ENCODE measurements at places on chromosomes 5 and 9. TPM values are rescaled to one million over a fixed set of nuclear protein-coding genes. Genes with fewer than 3 reads are reported as not detected.

DNA sequence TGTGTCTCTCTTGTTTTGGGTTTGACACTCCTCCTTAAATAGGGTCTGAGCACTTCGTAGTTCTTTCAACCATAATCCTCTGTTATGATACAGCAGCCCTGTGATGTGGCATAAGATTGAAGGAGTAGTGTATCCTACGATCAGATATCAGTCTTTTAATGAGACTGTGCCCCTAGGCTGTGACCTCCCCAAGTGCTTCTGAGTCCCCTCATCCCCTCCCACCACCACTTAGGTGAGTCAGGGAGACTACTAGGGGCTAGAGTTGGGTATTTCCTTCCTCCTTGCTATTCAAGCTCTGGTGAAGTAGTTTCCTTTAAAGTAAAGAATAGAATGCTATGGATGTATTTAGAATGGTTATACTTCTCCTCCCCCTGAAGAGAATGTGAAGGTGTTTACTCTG lies 637.2 kb upstream of the GRAMD2B start:
- DNase-seq, result no peak

DNA sequence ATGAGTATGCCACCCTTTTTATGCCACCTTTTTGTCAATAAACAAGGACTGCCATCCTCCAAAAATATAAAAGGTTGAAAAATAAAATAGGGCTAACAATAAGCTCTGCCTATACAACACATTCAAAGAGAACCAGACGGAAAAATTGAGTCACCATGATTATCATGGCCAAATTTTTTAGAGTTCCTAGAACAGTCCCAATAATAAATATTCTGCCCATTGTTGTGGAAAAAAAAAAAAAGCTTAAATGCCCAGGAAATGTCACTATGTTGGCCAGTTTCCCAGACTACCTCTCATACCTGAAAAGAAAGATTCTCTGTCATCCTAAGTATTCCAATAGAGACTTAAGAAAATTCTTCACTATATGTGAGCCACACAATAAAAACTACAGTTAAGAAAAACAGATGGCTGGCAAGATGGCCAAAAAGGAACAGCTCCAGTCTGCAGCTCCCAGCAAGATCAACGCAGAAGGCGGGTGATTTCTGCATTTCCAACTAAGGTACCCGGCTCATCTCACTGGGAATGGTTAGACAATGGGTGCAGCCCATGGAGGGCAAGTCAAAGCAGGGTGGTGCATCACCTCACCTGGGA lies 149.0 kb downstream of the TMEM161B start:
- DNase-seq, result no peak

- no peak for DNase-seq
Observed at GRCh38 chr5:158409507-158409906, 550.6 kb upstream of the CLINT1 start.

DNA sequence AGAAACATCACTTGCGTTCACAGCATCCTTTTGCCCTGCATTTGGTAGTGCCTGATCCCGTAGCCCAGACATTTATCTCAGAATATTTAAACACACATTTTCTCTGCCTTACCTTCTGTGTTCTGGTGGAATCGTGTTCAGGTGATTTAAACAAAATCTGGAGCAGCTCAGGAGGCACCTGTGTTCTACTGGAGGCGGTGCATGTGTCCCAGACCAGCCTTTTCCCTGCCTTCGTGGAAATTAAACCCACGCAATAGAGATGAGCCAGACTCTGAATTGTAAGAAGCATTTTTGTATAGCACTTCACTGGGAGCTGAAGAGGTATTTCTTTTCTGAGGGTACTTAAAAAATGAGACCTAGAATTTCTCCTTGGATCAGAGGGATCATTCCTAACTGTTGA lies 212.5 kb downstream of the MAST4 start:
- DNase-seq, result no peak

- DNase-seq, result no peak
Observed at GRCh38 chr5:176816043-176816745, 5.8 kb downstream of the UNC5A start.

DNA sequence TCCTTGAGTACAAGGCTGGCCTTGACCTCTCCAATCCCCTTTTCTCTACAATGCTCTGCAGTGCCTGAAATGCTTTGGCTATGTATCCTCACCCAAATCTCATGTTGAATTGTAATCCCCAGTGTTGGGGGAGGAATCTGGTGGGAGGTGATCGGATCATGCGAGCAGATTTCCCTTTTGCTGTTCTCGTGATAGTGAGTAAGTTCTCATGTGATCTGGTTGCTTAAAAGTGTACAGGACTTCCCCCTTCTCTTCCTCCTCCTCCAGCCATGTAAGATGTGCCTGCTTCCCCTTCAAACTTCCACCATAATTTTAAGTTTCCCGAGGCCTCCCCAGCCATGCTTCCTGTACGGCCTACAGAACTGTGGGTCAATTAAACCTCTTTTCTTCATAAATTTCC lies 28.5 kb upstream of the AKNA start:
- DNase-seq, result no peak

DNA sequence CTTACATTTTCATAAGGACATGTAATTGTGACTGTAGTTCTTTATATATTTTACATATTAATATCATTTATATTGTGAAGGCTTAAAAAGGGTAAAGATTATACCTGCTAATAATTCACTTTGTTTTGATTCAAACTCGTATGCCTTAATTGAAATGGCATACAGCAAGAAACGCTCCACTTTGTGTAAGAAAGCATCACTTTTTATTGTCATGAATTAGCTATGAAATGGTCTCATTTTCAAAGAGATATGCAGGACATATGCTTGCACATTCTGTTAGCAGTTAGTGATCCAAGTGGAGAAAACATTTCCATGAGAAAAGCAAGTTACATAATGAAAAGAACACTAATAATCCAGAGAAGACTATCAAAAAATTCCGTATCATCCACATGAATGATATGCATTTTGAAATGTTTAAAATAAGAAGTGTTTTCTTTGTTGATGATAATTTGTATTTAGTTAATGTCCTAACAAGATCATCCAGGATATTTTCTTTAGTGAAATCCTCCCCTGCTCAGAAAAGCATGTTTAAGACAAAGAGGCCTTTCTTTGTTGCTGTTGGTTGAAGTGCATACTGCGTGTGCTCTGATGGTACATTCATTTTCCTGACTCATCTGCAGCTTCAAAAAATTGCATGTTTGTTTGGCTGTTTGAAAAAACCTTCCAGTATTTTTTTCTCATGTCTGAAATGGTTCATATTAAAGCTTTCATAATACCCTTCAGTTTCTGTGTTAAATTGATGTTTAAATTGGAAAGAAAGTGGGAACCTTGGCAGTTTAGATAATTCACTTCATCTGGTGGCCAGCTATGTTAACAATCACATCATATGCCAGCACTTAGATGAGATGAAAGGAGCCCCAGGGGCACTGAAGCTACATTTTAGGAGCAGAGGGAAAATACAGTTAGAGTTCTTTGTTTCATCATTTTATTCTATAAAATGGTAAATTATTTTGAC lies 242.2 kb downstream of the CSNK1G3 start:
- no peak for DNase-seq

GRCh38 chr9:94811074-94811473 lies 84.6 kb downstream of the AOPEP start:
- no peak for DNase-seq

GRCh38 chr5:179161901-179162300 lies 101.7 kb downstream of the ZNF354C start:
- peak; percentile 26 for DNase-seq

GRCh38 chr5:34498572-34498971 lies 157.6 kb upstream of the RAI14 start:
- DNase-seq, result no peak

Gene PRSS3
- not detected for total RNA-seq

Gene IL33
- total RNA-seq, result 61.1 TPM

Gene CAVIN4
- 0.31 TPM for total RNA-seq

Gene LMBRD2
- total RNA-seq, result 18.5 TPM

Gene FNBP1
- total RNA-seq, result 132 TPM
